ENCODE measurements at places on chromosomes 1 and 21.
A peak's percentile ranks its signal among the peaks of the same experiment; 100 is the strongest.

DNA sequence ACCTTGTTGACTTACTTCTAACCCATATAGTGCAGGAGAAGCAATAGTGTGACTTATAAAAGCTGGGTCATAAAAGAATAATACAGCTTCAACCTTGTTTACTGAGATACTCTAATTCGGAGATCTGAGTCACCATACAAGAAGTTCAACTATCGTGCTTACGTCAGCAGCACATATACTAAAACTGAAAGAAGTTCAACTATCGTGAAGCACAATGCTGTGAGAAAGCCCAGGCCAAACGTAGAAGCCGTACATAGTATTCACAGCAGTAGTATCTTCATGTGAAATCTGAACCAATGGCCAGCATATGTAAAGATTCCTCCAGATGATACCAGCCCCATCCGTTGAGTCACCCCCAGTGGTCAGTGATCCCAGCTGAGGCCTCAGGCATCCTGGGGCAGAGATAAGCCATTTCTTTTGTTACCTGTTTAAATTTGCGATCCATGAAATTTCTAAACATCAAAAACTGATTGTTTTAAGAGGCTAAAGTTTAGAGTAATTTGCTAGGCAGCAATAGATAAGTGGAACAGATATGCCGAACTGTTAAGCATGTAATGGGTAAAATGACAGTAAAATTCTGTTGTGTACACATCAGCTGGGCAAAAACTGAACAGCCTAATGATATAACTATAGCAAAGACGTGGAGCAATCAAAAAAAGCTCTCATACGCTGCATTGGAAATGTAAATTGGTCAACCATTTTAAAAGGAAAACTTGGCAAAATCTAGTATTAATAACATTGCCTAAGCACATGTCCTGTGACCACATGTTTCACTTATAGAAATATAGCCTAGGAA, 53.9 kb upstream of the SAMD13 start:
- peak; percentile 98 for DNase-seq

- no peak for DNase-seq
Observed at GRCh38 chr21:46151989-46152926, 3.1 kb downstream of the FTCD start.

- DNase-seq, result no peak
Observed at GRCh38 chr1:38990386-38990737, 714 bp upstream of the AKIRIN1 start.

GRCh38 chr1:6167391-6168303, 12.5 kb downstream of the CHD5 start:
- DNase-seq, result no peak

DNA sequence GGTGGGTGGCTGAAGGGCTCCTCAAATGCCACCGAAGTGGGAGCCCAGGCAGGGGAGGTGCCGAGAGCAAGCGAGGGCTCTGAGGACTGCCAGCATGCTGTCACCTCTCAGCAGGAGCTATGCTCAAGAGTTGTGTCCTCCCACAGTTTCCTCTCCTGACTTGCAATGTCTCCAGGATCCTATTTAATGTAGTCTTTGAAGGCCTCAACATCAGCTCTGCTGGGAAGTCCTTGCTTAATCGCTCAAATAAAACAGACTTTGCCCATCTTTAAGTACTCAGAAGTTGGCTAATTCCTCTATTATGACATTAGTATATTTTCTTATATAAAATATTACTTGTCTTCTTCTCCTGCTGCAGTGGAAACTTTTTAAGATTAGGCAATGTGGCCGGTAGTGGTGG, 154.2 kb upstream of the NRIP1 start:
- no peak for DNase-seq

GRCh38 chr1:22709891-22710700, 543 bp upstream of the EPHB2 start:
- DNase-seq, result no peak

DNA sequence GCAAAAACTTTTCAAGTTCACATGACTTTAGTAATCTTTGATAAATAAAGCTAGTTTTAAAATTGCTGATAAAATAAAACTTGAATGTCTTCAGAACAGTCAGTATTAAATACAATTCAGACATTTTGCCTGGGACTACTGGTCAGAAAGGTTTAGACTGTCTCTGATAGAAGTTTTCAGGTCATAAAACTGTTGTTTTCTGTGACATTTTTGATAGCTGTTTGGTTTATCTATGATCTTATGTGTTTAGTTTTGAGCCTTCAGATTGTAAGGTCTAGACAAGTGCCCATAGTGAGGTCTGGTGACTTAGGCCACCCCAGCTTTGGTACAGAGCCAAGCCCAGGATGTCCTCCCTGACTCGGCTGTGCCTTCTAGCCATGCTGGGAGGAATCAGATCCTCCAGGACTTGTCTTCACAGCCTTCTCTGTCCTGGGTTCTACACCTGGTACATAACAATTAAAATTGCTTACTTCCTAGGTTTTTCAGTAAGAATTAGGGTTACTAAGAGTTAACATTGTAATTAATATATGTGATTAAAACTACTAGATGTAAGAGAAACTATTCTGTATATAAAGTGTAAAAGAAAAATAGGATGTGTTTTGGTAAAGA, 15.1 kb upstream of the DNAH14 start:
- no peak for DNase-seq

DNA sequence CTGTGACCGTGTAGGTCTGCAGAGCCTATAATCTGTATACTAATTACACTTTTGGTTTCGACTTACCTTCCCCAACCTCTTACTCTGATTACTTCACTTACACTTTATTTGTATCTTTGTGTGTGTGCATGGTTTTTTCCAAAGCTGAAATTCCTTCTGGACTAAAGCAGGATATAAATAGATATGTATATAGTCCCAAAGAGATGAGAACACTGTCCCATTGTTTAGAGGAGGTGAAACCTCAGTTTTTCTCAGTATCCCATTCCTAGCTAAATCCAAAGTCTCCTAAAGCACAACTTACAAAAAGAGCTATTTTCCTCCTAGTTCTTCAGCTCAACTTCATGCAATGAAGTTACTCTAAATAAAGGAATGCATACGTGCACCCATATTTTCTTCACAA, 442.2 kb downstream of the SMYD3 start:
- no peak for DNase-seq

DNA sequence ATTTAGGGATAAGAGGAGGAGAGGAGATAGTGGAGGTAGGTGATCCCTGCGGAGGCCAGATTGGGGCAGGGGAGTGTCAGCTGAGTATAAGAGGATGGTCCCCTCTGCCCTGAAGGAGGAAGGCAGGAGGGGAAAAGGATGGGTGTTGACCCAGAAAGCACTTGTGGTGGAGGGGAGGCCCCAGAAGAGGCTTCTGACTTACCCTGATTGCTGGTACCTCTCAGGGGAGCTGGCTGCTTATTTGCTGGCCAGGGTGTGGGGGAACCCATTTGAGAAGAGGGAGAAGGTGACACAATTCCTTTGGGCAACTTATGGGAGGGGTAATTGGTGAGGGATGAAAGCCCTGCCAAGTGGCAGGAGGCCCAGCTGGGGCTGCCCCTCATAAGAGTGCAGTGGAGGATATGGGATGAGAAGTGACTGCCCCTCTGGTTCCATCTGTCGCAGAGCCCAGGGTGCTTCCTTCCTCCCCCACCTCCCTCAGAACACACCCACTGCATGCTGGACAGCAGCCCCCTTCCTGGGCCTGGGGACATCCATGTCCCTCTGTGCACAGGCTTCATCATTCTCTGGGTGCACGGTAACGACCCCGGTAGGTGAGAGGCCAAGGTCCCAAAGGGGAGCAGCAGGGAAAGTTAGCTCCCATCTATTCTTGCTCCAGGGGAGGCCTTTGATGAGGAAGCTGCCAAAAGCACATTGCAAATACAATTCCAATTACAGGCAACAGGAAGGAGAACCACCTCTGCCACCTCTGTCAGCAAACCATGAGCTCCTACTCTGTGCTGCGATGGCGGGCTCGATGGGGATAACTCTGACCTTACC, 1.4 kb upstream of the PCSK9 start:
- DNase-seq, result no peak

GRCh38 chr1:214219902-214220301, 61.1 kb upstream of the SMYD2 start:
- DNase-seq, result no peak

GRCh38 chr1:169890761-169891538, 2.7 kb downstream of the SCYL3 start:
- no peak for DNase-seq

DNA sequence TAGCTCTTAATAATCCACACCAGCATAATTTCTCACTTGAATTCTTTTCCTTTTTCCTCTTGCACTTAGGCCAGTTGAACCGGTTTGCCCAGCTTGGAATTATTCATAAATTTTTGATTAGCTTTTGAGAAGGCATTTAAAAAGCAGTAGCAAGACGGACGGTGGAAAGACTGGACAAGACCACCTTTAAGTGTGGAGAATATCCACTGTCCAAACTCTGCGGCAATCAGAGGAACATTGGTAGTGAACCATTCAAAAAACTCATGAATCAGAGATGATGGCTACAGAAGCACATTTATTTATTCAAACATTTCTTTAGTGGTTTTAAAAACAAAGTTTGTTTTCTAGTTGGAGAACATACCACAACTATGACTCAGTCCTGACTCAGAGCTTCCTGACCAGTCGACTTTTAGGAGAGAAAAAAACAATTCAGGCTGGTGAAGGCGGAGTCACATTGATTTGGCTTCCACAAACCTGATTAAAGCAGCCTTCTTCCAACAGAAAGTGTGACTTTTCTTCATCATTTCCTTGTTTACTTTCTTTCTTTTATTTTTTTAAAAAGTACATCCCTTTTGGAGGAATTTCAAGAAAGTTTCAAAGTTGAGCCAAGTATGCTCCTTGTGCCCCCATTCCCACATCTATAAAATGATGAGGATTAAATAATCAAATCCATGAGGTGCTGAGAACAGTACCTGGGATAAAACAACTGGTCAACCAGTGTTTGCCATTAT, 128.8 kb downstream of the ADSS2 start:
- peak; percentile 79 for DNase-seq

- no peak for DNase-seq
Observed at GRCh38 chr1:192489748-192490147, 85.8 kb upstream of the RGS1 start.

DNA sequence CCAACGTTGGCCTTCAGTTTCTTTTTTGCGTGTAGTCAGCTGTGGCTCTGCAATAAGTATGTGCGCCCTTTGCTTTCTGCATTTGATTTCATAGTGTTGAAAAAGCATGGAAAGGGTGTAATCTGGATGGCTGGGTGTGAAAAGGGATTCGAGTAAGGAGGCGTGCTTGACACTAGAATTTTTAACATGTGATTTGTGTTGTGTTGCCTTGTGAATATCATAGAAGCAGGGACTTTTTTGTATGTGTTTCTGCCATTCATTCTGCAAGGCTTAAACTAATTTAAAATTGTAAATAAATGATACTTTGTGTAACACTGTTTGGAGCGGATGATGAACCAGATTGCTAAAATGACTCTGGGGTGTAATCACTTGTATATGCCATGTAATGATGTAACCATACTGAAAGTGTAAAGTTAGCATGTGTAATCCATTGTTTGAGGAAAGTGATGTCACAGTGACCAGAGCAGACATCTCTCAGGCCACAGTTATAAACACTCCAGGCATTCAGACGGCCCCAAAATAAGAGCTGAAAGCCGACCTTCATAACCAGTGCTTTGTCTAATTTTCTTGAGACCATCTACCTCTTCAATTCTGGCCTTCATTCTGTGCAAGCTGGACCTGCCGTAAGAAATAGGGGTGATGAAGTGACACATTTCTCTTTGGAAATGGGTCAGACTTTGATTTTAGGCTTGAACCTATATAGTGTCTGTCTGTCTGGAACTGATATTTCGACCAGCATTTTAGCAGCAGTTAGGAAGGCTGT, 618 bp downstream of the SH3BGR start:
- peak; percentile 73 for DNase-seq

DNA sequence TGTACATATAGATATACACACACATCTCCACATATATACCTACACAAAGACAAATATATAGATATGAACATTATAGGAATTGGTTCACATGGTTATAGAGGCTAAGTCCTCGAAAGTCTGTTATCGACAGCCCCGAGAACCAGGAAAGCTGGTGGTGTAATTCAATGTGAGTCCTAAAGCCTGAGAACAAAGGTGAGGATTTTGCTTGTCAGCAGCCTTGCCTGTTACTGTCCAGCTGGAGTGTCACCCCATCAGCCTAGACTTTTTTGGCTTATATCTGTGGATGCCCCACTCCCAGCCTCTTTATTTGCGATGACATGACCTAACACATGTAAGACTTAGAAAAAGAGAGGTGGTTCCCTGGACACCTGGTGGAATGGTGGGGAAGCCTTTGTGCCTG, 97.0 kb downstream of the GIPC2 start:
- no peak for DNase-seq

DNA sequence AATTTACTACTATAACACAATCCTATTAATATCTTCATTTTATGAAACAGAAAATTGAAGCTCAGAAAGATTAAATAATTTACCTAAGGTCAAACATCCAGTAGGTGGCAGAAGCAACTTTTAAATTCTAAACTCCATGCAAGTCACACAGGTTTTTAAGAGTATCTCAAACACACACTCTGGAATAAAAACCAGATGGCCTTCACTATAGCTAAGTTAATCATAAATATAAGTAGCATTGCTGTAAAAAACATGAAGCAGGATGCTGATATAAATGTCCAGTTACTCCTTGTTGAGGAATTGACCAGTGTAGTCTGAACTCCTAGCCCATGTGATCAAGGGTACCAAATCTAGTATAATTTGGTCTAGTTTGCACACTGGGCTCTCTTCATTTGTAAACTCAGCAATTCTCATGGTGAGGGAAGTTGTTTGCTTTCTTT, 9.4 kb upstream of the FMO3 start:
- no peak for DNase-seq

- DNase-seq, result no peak
Observed at GRCh38 chr1:244869364-244869827, 5.1 kb upstream of the HNRNPU start.

DNA sequence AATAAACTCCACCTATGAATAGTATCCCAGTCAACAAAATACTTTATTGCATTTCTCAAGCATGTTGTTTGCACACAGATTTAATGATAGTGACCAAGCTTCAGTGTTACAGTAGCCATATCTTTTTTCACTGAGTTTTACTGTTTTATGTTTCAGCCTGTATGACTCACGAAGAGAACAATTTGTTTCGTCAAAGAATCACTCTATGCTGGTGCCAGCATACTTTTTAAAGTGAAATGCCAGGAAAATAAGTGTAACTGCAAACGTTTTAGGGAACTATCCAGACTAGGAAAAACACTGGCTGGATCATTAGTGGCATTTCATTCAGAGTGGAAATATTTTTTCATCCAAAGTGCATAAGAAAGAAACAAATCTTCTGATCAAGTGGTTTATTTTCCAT, 210.8 kb downstream of the COL11A1 start:
- peak; percentile 13 for DNase-seq

GRCh38 chr1:19138331-19138730, 71.7 kb downstream of the UBR4 start:
- DNase-seq, result no peak

GRCh38 chr1:193614817-193615216, 428.4 kb upstream of the B3GALT2 start:
- peak; percentile 66 for DNase-seq

GRCh38 chr1:95509989-95510388, 276.0 kb downstream of the RWDD3 start:
- no peak for DNase-seq

GRCh38 chr1:40810927-40811326, 27.3 kb downstream of the KCNQ4 start:
- no peak for DNase-seq

GRCh38 chr1:31182352-31182751, 57.3 kb downstream of the NKAIN1 start:
- DNase-seq, result peak; percentile 64

GRCh38 chr1:90550626-90551406, 166.3 kb downstream of the BARHL2 start:
- no peak for DNase-seq
